ENCODE measurements at places on chromosomes 3 and 15. TPM values are rescaled to one million over a fixed set of nuclear protein-coding genes. Genes with fewer than 3 reads are reported as not detected.

Gene BCL2A1
- total RNA-seq: 18.5 TPM

Gene POC1A
- total RNA-seq: 19.1 TPM

Gene AADAC
- total RNA-seq: 16.4 TPM

Gene CD200R1
- total RNA-seq: 0.14 TPM

Gene ADIPOQ
- total RNA-seq: not detected

Gene SLC28A2
- total RNA-seq: not detected

Gene RETNLB
- total RNA-seq: not detected
